ENCODE measurements at places on chromosomes 2 and 18.

DNA sequence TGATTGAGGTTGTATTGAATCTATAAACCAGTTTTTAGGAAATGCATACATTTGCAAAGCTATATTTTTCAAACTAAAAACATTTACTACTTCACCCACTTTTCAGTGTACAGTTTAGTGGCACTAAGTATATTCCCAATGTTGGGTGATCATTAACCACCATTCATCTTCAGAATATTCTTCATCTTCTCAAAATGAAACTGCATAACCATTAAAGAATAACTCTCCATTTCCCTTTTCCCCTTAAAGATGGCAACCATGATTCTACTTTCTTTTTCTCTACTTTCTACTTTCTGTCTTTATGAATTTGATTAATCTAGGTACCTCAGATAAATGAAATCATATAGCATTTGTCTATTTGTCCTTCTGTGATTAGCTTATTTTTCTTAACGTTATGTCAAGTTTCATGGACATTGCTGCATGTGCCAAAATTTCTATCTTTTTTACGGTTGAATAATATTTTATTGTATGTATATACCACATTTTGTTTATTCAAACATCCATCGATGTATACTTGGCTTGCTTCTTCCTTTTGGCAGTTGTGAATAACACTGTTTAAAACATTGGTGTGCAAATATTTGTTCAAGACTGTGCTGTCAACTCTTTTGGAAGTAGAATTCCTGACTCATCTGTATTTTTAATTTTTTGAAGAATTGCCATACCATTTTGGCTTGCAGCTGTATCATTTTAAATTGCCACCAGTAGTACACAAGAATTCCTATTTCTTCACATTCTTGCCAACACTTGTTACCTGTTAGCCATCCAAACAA, 104.9 kb downstream of the RPRM start:
- DNase-seq, result no peak

GRCh38 chr2:144522176-144522896, 2.4 kb upstream of the ZEB2 start:
- no peak for DNase-seq

GRCh38 chr2:168490946-168491605, 35.0 kb downstream of the CERS6 start:
- DNase-seq, result no peak

DNA sequence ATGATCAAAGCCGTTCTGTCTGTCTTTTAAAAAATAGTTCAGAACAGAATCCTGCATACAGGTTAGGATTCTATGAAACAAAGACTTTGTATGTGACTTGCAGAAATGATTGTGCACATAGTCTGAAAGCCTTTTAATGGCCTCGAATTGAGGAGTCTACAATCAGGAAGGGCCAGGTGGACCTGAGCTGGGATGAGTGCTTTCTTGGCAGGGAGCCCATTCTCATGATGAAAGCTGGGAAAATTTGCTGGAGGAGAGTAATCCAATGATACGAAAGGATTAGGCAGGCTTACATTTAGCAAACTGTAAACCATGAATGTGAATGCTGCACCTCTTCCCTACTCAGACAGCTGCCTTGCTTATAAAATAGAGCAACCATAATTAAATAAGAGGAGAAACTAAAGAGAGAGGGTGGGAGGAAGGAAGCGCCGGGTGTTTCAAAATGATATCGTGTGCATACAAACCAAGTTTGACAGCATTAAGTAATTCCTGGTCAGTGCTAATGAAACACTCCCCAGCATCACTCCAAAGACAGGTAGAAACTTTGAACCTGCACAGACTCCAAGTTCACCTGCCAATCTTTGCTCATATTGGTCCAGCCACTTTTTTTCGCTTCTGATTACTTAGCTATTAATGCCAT, 23.7 kb upstream of the CXCR4 start:
- no peak for DNase-seq

DNA sequence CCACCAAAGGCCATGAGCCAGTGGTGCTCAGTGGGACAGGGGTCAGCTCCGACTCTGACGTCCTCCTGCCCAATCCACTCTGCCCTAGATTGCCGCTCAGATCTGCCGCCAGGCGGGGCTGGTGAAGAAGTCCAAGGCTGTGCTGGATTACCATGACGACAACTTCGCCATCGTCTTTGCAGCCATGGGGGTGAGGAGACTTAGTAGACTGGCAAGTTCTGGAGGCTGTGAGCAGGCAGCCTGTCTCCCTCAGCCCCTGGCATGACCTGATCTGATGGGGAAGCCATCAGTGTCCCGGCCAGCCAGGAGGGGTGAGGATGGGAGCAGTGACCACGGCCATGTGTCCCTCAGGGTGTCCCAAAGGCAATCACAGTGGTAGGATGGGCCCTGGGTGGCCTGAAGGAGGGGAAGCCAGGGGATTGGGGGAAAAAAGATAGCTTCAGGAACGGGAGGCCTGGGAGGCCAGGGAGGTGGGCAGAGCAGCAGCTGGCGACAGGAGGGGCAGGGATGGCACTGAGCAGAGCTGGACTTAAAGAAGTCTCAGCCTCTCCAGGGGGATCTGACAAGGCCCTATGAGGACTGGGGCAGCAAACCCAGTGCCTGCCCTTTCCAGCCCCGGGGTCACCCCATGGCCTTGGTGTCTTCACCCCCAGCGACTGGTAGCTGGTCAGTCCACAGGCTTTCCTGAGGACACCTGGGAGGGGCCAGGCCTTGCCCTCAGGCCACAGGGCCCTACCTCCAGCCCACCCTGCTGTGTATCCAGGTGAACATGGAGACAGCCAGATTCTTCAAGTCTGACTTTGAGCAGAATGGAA, 17.4 kb upstream of the ANKRD53 start:
- DNase-seq, result no peak

GRCh38 chr2:185745864-185746859, 7.6 kb downstream of the FSIP2 start:
- no peak for DNase-seq

DNA sequence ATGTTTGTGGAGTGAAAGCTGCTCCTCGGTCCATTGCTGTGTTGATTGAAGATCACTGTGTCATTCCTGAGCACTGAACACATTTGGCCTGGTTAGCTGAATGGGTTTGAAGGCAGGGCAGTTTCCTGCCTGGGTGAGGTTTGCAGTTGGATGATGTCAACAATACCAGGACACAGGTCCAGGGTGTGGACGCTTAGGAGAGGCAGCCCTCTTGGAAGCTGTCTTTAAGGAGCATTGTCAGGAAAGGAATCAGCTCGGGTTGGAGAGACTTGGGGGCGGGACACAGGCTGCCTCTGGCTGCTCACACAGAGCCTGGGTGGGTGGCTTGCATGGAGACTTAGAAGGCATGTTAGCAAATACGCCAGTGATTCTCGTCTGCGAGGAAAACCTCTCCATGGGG, 237.7 kb downstream of the SEPTIN10 start:
- no peak for DNase-seq

DNA sequence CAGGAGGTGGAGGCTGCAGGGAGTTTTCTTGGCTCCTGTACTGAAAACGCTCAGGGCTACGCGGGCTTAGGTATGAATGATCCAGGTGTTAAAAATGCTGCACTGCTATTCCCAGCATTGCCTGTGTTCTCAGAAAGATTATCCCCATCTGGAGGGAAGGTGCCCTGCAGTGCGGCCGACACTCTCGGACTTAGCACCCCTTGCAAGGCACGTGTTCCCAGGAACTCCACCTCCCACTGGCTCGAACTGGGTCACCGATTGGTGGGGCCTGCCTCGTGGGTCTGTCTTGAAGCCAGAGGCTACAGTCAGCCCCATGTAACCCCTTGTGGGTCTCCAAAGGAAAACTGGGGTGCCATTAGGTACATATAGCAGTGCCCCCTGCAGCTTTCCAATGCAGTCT, 25.7 kb downstream of the ANO7 start:
- no peak for DNase-seq

GRCh38 chr2:25831746-25832449, 46.4 kb downstream of the ASXL2 start:
- DNase-seq, result no peak

GRCh38 chr2:178265851-178266250, 71.5 kb downstream of the OSBPL6 start:
- no peak for DNase-seq

GRCh38 chr2:10223932-10224720, 78.6 kb upstream of the HPCAL1 start:
- no peak for DNase-seq

GRCh38 chr2:241773511-241774418, 2.9 kb upstream of the GAL3ST2 start:
- no peak for DNase-seq

DNA sequence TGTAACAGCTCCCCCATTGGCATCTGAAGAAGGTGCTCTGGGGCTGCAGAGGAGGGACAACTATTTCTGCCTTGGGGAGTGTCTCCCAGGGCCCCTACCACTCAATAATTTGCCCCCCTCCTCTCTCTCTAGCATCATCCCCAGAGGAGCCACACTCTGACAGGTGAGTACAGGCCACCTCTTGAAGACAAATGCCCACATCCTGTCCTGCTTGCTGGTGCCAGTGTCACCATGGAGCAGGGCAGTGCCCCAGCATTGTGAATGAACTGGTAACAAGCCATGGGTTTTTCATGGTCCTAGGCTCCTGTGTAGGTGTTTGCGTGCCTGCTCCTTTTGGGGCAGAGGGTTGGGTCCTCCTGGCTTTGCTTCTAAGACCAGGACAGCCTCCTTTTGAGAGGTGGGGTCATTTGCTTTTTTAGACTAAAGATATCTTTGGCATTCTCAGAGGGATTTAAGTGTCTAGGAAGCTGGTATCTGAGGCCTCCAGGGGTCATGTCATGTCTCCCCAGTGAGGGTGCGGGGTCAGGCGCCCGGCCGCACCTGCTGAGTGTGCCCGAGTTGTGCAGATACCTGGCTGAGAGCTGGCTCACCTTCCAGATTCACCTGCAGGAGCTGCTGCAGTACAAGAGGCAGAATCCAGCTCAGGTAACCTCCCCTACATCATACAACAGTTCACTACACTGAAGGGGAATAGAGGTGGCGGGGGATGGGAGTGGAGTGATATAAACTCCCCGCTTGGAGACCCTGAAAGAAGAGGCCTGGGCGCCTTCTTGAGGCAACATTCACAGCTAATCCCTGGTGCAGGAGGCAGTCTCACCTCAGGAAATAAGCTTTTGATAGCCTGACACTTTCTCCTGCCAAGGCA, 1.8 kb downstream of the RETREG2 start:
- DNase-seq, result no peak
